ENCODE measurements at places on chromosomes 13 and 19.

GRCh38 chr19:3593156-3593555 lies 7.9 kb downstream of the GIPC3 start:
- no peak for DNase-seq

GRCh38 chr13:101939370-101939769 lies 462.5 kb downstream of the FGF14 start:
- DNase-seq: no peak

GRCh38 chr19:53659292-53659691 lies 27.5 kb downstream of the DPRX start:
- peak; percentile 85 for DNase-seq

DNA sequence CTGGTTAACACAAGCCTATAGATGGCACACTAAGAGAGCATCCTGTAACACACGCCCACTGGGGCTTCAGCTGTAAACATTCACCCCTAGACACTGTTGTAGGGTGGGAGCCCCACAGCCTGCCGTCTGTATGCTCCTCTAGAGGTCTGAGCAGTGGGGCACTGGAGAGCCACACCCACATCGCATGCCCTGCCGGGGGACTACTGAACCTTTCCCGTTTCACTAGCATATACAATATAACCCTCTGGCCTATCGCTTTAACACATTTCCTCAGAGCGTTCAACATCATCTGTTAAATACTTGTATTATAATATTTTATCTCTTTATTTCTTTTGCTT lies 73.4 kb downstream of the PCDH9 start:
- DNase-seq: no peak

DNA sequence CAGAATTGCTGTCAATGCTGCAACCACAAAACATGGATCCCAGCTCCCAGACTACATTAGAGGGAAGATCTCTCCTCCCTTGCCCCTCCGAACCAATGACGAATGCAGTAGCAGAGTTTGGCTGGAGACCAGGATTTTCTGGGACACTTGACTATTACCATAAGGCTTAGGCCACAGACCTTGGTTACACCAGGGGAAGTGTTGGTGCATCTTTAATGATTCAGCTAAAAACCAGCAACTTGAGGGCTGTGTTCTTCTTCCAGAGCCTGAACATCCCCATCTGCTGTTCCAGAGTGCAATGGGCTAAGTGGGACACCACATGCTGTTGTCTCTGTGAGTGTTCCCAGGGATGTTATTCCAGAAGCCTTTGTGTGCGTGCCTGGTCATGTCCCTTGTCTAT lies 528.2 kb downstream of the LMO7 start:
- no peak for DNase-seq

DNA sequence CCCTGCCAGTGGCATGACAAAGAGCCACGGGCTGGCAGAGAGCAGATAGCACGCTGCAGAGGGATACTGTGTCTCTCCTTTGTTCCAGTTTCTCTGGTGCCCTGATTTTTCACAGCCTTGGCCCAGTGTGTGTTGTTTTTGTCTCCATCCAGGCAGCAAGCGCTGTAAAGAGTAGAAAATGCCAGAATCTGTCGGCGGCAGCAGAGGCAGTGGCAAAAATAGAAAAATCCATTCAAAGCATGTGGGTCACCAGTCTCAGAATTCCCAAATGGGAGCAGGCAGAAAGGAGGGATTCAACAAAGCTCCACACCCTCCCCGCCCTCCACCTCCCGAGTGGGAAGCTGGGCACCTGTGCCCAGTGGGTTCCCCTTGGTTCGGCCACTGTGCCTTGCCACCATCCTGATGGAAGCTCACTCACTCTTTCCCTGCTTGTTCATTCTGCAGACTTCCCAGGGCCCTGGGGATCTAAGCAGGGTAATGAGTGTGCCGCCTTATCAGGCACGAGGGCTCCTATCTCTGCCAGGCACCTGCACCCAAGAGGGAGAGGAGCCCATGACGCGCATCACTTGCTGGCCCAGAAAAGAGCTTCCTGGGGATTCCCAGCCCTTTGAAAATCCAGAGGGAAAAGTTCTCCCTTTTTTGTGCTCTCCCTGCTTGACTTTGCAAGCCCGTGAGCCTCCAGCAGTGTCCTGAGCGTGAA lies 416.9 kb downstream of the IRS2 start:
- DNase-seq: no peak

- no peak for DNase-seq
These were observed 92.5 kb upstream of the KL start for GRCh38 chr13:32923725-32924124.

DNA sequence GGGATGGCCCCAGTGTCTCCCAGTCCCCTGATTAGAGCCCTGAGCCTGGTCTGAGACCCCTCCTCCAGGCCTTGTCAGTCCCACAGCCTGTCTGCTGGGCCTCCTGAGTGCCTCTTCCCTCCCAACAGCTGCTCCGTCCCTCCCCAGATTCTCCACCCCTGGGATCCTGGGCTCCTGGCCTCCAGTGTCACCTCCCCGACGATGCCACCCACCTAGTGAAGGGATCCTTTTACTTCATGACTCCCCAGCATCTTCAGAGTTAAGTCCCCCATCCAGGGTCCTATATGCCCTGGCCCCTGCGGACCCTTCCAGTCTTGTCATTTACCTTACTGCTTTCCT lies 4.4 kb upstream of the PRX start:
- DNase-seq: no peak

GRCh38 chr19:36003284-36003683 lies 5.3 kb downstream of the SYNE4 start:
- no peak for DNase-seq

- no peak for DNase-seq
These were observed 25.0 kb downstream of the ATP8B3 start for GRCh38 chr19:1787116-1787515.

DNA sequence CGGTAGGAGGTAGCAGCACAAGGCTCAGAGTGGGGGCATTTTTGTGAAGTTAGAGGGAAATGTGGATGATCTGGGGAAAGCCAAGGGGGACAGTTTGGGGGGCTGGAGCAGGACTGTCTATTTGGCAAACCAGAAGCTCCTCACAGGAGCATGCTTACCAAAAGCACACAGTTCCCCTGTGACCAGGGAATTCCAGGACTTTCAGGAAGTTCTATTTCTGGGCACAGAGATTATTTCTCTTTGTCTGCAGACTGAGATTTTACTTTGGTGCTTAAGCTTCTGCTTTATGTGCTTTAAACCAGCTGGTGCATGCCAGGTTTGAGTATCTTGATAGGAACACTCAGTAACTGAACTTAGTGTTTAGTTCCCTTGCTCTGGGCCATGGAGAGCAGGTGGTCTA lies 525.3 kb downstream of the DIAPH3 start:
- DNase-seq: peak; percentile 51

GRCh38 chr13:43569658-43570057 lies 217.1 kb downstream of the ENOX1 start:
- no peak for DNase-seq

- DNase-seq: peak; percentile 65
These were observed 2.2 kb downstream of the ABCC4 start for GRCh38 chr13:95298971-95299621.

GRCh38 chr13:89061821-89062220 lies 1390.7 kb downstream of the SLITRK5 start:
- no peak for DNase-seq

GRCh38 chr13:36343766-36344165 lies 2.4 kb downstream of the SPART start:
- no peak for DNase-seq

DNA sequence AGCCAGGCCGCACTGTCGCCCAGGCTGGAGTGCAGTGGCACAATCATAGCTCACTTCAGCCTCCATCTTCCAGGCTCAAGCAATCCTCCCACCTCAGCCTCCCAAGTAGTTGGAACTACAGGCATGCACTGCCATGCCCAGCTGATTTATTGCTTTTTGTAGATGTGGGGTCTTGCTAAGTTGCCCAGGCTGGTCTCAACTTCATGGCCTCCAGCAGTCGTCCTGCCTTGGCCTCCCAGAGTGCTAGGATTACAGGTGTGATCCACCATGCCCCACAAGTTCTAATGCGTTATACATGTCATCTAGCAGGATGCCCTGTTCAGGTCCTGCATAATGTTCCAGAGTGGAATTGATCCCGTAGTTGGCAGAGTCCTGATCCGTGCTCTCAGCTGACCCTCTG lies 4.6 kb downstream of the C19orf53 start:
- DNase-seq: no peak

DNA sequence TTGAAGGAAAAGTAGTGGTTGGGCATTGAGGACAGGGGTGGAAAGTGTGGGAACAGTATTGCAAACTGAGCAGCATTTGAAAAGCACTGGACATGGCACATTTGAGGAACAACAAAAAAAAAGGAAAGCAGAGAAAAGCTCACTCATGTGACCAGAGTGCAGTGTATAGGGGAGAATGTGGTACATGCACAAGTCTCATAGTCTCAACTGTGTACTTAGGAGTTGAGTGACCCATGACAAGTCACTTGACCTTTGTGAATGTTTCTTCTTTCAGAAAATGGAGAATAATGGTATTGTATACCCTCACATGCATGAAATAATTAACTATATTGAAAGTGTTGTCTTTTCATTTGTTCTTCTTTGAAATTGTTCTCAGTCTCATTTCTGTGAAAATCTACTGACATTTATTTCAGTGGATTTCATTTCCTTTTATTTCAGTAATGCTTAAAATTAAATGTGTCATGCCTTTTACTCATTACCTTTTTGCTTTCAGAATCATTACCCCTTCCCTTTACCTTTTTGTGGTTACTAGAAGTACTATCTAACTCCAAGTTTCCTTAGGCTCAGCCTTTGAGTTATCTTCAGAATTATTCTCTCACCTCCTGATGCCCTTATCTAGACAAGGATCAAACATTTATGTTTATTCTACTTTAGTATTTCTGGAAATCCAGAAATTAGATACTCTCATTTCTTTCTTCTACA lies 79.1 kb upstream of the MLNR start:
- no peak for DNase-seq

GRCh38 chr19:22935151-22935550 lies 67.8 kb downstream of the ZNF728 start:
- DNase-seq: no peak

- no peak for DNase-seq
These were observed 154.6 kb downstream of the FLT1 start for GRCh38 chr13:28340272-28340793.

- peak; percentile 96 for DNase-seq
These were observed 47.4 kb downstream of the ZFP14 start for GRCh38 chr19:36331353-36332228.

DNA sequence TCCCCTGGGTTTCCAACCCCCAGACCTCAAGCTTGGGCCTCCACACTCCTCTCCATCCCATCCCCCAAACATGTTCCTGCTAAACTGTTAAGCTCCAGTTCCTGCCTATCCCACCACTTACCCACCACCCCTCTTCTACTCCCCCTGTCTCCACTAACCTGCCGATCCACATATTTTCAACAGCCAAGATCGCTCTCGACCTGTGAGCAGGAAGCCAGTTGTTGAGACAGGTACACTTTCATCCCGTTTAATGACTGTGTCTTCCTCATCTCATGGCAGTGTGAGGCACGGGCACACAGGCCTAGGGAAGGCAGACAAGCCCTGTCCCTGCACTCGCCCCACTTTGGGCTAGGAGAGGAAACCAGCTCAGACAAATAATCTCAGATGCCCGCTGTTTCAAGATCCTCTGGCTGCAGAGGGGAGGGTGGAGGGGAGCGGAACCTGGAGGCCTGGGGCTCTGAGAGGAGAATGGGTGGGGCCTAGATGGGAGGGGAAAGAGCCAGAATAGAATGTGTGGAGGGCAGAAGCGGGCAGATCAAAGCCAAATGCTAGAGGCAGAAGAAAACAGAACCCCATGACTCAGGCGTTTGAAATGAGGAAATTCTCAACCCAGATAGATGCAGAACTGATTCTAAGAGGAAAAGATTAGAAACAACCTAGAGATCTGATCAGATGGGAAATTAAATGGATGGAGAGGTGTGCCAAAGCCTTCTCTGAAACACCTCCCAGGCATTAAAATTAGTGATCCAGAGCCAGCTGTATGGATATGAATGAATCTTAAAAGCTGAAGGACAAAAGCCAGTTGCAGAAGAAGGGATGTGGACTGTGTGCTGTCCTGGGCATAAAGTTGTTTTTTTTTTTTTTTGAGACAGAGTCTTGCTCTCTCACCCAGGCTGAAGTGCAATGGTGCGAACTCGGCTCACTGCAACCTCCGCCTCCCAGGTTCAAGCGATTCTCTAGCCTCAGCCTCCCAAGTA lies 16.9 kb upstream of the CYP2S1 start:
- DNase-seq: peak; percentile 75

- DNase-seq: peak; percentile 26
These were observed 147.8 kb downstream of the SUCLA2 start for GRCh38 chr13:47853236-47853635.

DNA sequence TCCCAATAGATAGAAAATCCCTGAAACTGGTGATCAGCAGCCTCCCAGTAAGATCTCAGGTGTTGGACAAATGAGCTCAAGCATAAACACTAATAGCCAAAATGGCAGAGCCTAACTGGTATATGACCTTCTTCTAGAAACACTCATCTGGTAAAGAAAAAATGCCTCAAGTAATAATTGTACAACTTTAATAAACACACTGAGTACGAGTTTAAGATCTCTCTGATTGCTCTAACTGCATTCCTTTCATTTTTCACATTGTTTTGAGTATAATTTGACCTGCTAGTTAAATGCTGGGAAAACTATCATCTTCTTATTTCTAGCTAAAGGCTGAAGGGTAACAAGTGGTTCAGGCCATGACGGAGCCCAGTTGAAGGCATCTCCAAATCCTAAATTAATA lies 2009.5 kb upstream of the PCDH20 start:
- DNase-seq: no peak

DNA sequence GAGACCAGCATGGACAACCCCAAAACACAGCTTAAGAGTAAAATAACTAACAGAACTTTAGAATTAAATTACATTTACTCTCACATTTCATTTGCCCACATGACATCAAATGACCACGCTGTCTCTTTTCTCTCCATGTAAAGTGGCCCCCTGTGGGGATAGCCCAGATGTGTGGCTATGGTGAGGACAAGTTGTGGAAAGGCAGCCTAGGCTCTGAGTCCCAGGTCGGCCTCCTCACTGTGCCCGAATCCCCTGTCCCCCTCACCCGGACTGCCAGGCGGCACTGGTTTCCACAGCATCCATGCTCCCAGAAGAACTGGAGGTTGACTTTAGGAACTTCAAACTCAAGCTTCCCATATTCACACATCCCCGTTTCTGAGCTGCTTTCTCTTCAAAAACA lies 111.8 kb upstream of the UQCRFS1 start:
- DNase-seq: no peak

- no peak for DNase-seq
These were observed 2.1 kb upstream of the ADPRHL1 start for GRCh38 chr13:113455384-113455783.

DNA sequence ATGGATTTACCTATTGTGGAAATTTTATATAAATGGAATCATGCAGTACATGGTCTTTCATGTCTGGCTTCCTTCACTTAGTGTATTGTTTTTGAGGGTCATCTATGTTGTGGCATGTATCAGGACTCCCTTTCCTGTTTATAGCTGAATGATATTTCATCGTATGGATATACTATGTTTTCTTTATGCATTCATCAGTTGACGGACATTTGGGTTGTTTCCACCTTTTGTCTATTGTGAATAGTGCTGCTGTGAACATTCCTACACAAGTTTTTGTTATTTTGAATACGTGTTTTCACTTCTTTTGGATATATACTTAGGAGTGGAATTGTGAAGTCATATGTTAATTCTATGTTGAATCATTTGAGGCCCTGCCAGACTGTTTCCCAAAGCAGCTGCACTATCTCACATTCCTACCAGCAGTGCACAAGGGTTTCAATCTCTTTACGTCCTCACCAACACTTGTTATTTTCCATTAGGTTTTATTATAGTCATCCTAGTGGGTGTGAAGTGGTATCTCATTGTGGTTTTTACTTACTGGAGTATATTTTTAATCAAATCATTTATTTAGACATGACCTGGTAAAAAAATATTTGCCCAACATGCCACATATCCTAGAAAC lies 262.7 kb downstream of the DLEU7 start:
- peak; percentile 90 for DNase-seq
